ENCODE measurements at places on chromosomes 5 and 9.

DNA sequence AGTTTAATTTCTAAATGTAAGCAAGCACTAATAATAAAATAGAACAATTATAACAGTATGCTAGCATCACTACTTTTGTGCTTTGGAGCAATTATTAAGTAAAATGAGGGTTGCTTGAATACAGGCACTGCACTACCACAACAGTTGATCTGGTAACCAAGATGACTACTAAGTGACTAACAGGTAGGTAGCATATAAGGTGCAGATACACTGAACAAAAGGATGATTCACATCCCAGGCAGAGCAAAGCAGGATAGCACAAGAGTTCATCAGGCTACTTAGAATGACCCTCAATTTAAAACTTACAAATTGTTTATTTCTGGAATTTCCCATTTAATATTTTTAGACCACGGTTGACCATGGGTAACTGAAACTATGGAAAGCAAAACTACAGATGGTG, 48.0 kb upstream of the RGS7BP start:
- no peak for DNase-seq

GRCh38 chr5:97041239-97041638, 101.2 kb downstream of the LIX1 start:
- no peak for DNase-seq

DNA sequence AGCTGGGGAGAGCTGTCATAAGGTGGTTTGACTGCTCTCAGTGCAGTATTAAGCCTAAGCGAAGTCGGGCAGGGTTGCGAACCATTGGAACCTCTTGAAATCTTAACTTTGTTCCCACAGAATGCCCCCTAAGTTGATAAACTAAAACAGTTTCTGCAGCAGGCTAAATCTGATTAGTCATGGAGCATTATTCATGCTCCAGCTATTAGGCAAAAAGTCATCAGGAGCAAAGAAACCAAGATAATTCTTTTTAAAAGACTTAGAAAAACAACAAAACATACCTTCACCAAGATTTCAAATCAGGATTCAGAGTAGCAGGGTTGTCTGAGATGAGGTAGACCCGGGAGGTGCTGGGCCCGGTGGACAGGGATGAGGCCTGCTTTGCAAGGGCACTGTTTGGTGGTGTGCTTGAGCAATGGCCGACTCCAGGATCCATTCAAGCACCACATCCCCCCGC, 69.9 kb upstream of the PLPP1 start:
- DNase-seq = no peak

DNA sequence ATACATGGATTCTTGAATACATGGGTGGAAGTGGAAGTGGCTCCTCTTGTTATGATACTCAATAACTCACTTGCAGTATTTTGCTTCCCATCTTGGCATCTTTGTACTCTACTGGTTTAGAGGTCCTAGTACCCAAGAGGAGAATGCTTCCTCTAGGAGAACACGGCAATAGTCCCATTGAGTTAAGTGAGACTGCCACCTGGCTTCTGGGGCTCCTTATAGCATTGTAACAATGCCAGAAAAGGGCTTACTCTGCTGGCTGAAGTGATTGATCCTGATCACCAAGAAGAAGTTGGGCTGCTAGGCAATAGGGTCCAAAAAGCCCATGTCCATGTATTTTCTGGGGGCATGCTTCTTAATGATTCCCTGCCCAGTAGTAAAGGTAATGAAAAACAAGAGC, 627.6 kb upstream of the SGCD start:
- no peak for DNase-seq

DNA sequence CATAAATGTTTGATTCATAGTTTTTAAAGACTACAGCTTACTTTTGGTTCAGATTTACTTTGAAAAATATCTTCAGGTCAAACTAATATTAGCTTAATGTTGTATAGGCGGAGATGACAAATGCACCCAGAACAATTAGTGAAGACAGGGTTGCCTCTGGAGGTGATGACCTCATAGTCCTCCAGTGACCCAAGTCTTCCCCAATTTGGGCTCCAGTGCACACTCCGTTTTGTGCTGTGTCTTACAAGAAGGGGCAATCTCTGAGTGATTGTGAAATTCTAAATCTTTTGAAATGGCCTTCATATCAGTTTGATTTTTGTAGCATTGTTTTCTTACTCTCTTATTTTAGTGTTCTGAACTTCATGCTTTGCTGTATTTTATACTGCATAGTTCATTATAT, 57.6 kb downstream of the DENND4C start:
- DNase-seq = no peak

DNA sequence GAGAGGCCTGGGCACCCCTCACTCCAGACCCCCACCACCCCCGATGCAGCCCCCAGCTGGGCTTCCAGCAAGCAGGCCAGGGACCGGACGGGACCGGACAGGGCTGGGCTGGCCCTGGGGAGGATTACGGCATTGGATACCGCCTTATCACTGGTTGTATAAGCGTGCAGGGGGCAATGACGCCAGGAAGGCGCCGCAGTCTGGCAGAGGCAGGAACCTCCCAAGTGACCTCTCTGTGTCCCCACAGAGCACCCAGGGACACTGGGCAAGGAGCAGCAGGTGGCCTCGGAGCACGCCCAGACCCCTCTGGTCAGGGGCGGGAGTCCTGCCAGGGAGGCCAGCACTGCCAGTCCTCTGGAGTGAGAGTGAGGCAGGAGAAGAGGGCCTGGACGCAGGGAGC, 723 bp upstream of the LCN15 start:
- no peak for DNase-seq

GRCh38 chr9:15714746-15715145, 161.9 kb downstream of the CCDC171 start:
- DNase-seq = no peak

DNA sequence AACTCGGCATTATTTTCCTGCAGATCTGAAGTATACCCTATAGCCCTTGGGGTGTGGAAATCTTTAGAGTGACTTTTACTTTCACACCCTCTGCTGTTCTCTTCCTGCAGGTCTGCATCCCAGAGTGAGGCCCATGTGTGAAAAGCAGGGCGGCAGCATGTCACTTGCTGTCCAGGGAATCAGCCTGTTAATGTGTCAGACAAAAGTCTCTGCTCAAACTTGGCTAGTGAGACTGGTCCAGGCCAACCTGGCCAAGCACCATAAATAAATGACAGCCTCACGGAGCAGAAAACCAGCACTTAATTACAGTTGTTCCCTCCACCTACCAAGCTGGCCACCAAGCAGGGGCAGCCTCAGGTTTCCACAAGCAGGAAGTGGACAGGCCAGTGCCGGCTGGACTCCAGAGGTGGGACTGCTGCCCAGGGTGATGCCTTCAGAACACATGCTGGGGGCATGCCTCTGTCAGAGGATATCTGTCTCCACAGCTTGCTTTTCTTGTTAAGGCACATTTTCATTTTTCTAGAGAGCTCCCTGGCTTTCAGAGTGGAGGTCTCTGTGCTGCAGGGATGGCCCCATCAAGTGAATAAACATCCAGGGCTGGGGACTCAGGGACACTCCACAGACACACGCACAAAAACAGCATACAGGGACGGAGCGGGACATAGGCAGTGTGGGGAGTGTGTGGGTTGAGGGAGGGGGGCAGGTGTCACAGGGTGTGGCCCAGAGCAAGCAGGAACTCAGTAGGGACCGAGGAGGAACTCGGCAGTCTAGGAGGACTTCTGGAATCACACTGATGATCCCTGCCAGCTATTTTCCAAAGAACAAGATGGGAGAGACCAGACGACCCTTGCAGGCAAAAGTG, 243.8 kb upstream of the IRX1 start:
- no peak for DNase-seq

DNA sequence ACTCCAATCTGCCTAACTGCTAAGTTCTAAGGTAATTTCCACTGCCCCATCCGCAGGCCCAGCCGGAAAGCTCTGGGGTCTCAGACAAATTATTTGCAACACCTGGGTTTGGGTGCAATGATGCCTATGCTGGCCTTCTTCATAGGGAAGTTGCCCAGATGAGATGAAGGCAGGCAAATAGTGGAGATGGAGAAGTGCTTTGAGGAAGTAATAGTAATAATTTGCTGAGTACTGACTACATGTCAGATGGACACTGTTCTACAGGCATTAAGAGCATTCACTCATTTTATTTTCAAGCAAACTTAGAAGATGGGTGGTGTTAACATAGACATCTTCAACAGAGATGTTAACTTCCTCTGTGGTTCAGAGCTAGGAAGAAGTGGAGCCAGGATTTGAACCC, 3.8 kb downstream of the PCDH12 start:
- DNase-seq = no peak

DNA sequence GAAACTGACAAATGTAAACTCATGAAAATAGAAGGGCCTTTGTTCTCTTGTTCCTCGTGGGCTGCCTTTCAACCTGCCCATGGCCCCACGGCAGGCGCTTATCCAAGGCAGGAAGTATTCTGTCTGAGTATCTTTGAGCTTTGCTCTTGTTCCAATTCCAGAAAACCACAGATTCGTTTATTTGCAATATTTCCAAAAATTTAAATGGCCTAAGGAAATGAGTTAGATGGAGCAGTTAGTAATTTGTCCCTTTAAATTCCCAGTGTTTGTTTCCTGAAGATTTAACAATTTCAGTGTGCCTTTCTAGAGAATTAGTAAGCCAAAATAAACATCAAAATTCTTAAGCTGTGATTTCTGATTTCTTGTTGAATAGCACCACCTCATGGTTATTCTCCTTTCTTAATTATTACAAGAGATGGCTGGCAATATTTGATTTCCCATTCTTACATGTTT, 299.4 kb upstream of the RASA1 start:
- DNase-seq = no peak

- DNase-seq = no peak
These were observed 23.5 kb downstream of the MAPKAP1 start for GRCh38 chr9:125683486-125683885.

DNA sequence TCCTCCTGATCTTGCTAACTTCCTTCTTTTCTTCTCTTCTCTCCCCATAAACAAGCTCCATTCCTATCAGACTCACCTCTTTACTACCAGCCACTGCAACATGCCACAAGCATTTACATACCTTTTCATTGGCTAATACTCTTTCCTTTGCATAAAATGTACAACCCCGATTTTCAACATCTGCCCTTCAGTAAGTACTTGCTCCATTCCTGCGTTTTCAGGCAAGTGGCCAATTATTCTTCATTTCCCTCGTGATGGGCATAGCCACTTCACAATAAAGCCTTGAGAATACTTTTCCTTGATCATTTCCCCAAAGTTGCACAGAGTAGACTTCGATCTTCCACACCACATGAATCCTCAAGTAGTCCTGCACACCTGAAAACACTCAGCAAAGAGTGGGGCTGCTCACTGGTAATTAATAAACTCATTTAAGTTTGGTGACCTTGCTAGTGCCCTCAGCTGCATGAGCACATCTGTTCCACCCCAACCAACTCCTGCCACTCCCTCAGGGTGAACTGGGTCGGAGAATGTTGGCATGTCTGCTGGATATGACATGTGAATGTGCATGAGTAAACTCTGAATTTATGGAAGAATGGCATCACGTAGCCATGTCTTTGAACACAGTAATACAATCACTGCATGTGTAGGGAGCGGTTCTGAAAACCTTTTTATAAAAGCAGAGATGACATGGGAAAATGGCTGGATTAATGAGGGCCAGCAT, 535.8 kb downstream of the SEMA5A start:
- DNase-seq = no peak

GRCh38 chr5:156153602-156154001, 173.4 kb upstream of the SGCD start:
- no peak for DNase-seq

DNA sequence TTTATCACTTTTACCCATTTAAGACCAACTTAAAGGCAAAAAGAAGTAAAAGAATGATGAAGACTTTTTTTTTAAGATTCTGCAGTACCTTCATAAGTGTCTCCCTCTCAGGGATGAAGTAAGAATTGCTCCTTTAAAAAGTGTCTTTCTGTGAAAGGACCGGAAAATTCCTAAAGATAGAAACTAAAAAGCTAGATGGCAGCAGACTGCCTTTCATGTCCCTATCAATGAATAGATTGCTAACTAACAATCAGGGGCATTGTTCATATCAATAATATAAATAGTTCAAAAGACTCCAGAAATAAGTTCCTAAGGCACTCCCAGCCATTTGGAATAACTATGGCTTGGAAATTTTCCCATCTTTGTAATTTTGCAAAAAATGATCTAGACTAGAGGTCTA, 558.0 kb downstream of the PDE4D start:
- no peak for DNase-seq

GRCh38 chr5:138492560-138493045, 27.3 kb downstream of the EGR1 start:
- DNase-seq = no peak

- DNase-seq = no peak
These were observed 159.0 kb downstream of the CPLANE1 start for GRCh38 chr5:37090123-37090726.

DNA sequence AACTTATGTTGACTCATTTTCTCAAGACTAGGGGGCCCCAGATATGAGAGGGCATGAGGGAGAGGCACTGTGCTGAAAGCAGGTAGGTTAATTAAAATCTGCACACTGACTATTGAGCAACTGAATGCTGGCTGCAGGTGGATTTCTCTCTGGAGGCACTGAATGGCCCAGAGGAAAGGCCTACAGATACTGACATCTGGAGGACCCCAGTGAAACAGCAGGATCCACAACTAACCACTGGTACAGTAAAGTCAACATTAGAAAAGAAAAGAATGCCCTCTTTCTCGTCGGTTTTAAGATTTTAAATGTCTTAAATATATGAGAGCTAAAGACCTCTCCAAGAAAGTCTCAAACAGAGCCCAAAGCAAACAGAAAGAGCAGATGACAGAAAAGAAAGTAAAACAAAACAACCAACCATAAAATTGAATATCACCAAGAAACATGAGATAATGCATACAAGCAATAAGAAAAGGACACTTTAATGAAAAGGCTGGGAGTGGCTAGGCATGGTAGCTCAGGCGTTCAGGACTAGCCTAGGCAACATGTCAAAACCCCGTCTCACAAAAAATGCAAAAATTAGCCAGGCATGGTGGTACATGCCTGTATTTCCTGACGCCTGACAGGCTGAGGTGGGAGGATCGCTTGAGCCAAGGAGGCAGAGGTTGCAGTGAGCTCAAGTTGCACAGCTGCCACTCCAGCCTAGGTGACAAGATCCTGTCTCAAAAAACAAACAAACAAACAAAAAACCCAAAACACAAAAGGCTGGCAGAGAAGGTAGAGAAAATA, 43.3 kb downstream of the PUM3 start:
- no peak for DNase-seq

DNA sequence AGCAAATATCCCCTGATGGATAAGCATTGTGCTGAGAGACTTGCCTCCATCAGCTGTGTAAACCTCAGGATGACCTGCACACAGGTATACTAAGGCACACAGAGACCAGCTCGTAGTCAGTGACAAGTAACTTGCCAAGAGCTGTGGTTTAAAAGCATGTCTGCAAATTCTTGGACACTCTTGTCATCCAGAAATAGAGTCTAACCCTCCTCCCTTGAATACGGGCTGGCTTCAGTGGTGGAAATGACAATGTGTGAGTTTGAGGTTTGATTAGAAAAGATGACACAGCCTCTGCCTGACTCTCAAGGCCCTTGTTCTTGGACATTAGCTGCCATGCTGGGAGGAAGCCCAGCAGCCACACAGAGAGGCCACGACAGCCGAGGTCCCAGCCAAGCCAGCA, 114.4 kb downstream of the GADD45G start:
- no peak for DNase-seq

DNA sequence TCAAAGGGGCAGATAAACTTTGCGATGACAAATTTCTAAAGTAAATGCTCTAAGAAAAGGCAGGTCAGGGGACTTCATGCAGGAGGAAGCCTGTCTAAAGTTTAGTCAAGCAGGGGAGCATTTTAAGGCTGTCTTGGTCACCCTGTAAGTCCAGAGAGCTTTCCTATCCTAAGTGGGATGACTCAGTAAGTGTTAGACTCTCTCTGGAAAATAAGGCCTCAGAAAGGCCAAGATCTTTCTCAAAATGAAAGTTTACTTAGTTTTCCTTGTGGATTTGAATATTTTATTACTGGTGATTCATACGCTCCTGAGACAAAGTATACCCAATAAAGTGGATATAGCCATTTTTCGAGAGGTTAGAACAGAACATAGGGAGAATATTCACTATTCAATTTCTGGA, 806.9 kb upstream of the CDH9 start:
- DNase-seq = no peak

Data from esophagus squamous epithelium (tissue), 5 donors.